Bronchial epithelial cell (primary cell): ENCODE measurements at places on chromosomes 4 and X. TPM values are rescaled to one million over a fixed set of nuclear protein-coding genes. Genes with fewer than 3 reads are reported as not detected.

The KLB gene
- total RNA-seq = under 0.01 TPM in 2 replicates

DNA sequence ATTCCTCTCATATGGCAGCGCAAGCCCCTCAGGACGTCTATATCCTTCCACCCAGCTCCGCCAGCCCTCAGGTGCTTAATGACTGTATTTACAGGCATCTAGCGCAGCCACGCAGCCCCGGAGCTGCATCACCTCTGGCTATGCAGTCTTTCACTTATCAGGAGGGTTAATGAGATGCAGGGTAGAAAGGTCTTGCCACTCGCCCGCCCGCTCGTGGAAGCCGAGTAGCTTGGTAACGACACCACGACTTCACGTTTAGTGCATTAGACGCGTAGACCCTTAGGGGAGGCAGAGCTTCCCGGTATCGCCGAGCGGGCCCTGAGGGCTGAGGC is 1.5 kb upstream of the SLC16A2 start:
- DNase-seq = peak; percentile 11

DNA sequence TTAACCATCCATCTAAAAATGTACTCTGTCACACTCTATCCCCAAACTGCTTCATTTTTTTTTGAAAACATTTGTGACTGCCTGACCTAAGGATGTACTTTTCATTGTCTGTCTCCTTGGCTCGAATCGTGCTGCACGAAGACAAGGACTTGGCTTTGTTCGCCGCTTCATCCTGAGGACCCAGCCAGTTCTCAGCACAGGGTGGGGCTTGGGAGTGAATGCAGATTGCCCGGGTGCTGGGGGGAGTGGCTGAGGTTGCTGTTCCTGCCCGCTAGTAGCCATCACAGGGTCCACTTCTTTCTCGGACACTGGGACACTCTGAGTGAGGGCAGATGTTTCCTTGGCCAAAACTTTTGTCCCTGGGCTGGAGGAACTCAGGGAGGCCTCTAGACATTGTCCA is 70.1 kb upstream of the CLCN4 start:
- DNase-seq = no peak

- peak; percentile 88 for DNase-seq
Observed at GRCh38 chr4:65508168-65508567, 162.1 kb downstream of the EPHA5 start.

DNA sequence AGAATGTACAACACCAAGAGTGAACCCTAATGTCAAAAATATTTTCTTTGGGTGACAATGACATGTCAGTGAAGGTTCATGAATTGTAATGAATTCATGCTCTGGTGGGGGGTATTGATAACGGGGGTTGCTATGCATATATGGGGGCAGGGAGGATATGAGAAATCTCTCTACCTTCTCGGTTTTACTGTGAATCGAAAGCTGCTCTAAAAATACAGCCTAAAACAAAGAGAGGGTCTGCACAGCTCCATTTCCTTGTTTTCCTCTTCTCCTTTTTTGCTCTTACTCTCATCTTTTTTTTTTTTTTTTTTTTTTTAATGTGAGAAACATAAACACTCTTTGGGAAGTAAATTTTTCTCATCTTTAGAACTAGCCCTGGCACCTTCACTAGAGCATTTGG is 85.8 kb downstream of the DCTD start:
- no peak for DNase-seq

The RBMXL3 gene
- total RNA-seq = not detected in 2 replicates

The MAGEA8 gene
- not detected in 2 replicates for total RNA-seq

The PCDH18 gene
- under 0.01 and 1.6 TPM in 2 replicates for total RNA-seq

The CTAG2 gene
- total RNA-seq = not detected in 2 replicates

The CT45A5 gene
- total RNA-seq = not detected in 2 replicates

- no peak for DNase-seq
Observed at GRCh38 chrX:74514384-74514783, 93.1 kb downstream of the SLC16A2 start.

DNA sequence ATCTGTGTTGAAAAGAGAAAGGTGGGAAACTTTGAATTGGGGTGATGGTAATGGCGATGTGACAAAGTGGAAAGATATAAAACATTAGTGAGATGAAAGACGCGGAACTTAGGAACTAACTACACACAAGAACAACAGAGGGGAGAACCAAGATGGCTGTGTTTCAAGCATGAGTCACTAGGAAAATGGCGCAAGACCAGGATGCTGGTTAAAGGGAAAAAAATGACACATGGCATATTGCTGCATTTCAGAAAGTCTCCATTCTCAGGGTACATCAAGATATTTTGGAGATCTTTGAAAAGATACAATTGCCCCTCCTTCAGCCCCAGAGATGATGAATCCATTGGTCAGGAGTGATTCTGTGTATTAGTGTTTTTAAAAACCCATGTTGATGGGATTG is 164.4 kb downstream of the FBXO8 start:
- peak; percentile 59 for DNase-seq

The IL3RA gene
- not detected in 2 replicates for total RNA-seq

- no peak for DNase-seq
Observed at GRCh38 chr4:31307029-31307428, 586.9 kb downstream of the PCDH7 start.

DNA sequence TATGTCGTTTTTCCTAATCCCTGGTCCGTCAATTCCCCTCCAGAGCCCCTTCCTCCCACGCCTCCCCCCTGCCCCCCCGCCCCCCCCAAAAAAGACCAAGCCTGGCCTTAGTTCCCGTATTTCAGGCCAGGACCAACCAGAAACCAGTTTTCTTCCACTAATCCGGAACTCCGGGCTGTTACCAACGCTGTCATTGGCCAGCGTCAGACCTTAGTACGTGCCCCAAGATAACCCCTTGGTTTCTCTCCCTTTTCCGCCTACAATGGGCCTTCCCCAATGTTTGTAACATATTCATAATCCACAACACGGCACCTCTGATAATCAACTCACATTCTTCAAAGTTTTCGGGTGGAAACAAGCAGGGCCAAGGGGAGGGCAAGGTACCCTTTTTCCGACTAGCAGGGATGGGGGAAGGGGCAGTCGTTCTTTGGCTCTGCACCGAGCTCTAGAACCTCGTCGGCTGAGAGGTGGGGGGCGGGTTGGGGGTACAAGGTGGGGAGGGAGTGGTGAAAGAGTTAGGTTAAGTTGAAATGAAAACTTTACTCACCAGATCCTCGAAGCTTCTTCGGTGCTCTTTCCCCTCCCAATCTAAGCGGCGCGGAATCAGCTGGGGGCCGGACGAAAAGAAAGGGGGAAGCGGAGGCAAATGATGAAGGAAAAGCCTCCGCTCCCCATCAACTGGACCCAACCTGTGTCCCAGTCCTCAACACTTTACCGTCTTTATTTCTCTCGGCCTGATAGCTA is 1.5 kb downstream of the BRWD3 start:
- DNase-seq = peak; percentile 74

- peak; percentile 77 for DNase-seq
Observed at GRCh38 chrX:39591099-39591498, 506.7 kb downstream of the BCOR start.

GRCh38 chrX:68754406-68754805 is 74.4 kb upstream of the EFNB1 start:
- DNase-seq = no peak

The HEPH gene
- under 0.01 and 0.26 TPM in 2 replicates for total RNA-seq

GRCh38 chr4:87114245-87115062 is 106.0 kb downstream of the KLHL8 start:
- DNase-seq = no peak

The ETNPPL gene
- not detected in 2 replicates for total RNA-seq

The BEX5 gene
- total RNA-seq = 1.3 and 1.4 TPM in 2 replicates

GRCh38 chr4:104470770-104471169 is 23.9 kb downstream of the CXXC4 start:
- no peak for DNase-seq

- no peak for DNase-seq
Observed at GRCh38 chr4:169811476-169811875, 53.7 kb upstream of the HPF1 start.

- DNase-seq = peak; percentile 44
Observed at GRCh38 chr4:152304220-152304619, 231.7 kb downstream of the FBXW7 start.

DNA sequence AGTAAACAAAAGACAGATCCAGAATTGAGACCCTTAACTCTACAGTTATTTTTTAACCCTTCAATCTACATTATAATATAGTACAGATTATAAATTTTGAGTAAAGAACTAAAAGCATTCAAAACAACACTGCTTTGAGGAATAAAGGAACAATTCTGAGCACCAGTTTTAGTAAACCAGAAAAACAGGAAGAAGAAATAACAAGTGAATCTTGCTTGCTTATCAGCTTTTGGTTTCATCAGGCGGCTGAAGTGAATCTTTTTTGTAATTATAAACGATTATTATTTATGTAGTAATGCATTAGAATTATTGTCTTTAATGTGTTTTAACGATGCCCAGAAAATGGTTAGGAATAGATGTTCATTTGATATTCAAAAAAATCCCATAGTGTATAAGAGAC is 305.4 kb downstream of the ARAP2 start:
- no peak for DNase-seq

GRCh38 chrX:40855932-40856515 is 120.7 kb upstream of the MED14 start:
- DNase-seq = no peak

The FRMPD4 gene
- under 0.01 and 0.79 TPM in 2 replicates for total RNA-seq

The AKAP14 gene
- total RNA-seq = not detected in 2 replicates

DNA sequence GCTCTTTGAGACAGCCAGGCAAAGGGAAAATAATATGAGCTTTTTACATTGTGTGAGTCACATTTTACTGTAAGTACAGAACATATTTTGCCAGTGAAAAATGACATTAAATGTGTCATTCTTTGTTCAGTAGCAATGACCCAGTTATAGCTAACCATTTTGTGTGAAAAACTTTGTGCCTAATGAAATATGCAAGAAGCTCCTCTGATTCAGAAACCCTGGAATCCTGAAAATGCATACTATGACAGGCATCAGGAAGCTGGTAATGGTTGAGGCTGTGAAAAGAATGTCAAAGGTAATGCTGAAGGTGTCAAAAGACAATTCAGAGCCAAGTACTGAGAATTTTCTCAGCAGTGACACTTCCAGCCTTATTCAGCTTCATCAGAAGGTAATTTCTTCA is 549.5 kb upstream of the SMIM31 start:
- DNase-seq = peak; percentile 87

The ATP1B4 gene
- not detected in 2 replicates for total RNA-seq

The NPY2R gene
- not detected in 2 replicates for total RNA-seq

GRCh38 chrX:106281383-106281782 is 113.3 kb downstream of the PWWP3B start:
- no peak for DNase-seq

DNA sequence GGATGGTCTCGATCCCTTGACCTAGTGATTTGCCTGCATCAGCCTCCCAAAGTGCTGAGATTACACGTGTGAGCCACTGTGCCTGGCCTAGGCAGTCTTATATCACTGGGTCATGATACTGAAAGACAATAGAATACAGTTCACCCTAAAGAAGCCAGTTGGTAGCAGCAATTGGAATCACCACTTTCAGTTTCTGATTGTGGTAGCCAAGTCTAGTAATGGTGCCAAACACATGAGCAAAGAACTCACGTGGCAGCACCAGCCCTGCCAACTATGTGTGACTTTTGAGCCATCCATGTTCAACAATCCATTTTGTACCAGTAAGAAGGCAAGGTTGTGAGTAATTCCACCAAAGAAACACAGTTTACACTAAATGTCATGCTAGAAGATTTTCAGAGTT is 548.4 kb downstream of the KLHL13 start:
- DNase-seq = no peak

DNA sequence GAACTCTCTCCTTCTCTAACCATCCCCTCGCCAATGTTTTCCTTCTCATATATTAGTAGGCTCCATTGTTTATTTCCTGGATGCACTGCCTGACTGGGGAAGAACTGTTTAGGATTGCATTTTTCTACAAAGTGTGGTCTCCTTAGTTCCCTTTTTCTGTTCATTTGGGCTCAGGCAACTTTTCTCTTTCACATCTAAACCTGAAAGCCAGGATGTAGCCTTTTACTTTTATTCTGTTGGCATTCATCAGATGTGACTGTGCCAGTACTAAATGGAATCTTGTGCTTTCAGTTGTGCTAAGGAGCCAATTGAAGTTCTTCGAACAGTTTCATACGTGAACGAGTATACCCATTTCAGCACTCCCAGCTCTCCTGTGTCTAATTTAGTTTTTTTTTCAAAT is 59.8 kb downstream of the DDIT4L start:
- no peak for DNase-seq

The IL1RAPL1 gene
- total RNA-seq = not detected in 2 replicates

DNA sequence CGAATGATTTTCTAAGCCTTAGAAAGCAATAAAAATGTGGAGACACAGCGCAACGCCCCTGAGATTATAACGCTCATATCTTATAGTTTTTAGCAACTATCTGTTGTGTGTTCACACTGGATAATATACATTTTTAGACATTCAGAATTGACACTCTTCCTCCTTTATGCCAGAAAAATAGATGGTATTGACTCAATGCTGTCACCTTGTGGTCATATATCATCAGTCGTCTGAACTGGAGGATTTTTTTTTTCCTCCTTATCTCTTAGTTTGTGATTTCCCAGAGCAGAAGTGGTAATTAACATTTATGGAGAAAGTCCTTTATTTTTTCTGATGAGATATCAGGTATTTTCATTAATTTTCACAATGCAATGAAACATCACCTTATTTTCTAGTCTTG is 759.6 kb downstream of the RAB28 start:
- DNase-seq = peak; percentile 11

DNA sequence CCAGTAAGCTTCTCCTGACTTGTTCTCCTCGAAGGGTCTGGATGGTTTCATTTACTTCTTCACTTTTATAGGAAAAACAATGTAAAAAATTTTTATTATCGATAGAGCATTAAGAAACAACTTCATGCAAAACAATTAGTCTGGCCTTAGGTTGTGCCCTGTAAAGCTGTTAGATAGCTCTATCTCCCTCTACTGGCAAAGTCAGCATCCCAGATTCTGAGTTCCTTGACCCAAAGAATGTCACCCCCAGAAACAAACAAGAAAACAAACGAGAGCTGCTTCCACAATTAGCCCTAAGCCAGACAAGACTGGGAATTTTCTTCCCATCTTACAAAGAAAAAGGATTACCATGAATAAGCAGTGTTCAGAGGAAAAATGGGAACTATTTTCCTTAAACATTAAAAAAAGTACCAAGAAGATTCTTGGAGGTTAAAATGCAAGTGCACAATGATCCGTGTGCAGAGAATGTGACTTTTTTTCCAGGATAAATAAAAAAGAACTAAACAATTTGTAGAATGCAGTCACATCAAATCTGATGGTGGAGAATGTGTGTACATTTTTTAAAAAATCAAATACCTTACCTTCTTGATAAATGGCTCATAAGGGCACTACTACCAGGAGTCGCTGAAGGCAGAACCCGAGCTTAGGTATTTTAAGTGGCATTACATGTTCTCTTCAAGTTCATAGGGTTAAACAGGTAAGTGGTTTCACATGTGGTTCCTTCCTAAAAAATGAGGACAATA is 293.2 kb downstream of the FBXO8 start:
- peak; percentile 25 for DNase-seq

DNA sequence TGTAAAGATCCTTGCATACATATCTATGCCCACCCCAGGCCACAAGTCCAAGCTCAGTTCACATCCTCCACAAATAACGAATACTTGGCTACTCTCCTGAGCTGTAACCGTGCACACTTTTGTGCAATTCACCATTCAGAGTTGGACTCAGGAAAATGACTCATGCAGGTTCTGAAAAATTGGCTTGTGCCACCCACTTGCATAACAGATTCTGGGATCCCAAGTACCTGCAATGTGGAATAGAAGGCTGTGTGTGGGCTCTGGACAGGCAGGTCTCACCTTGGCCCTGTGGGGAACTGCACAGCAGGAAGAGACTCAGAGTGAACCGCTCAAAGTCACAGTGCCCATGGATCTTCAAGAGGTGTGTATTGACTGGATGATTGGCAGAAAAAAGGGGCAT is 502.7 kb downstream of the PACRGL start:
- DNase-seq = peak; percentile 3
